Stromal cell of bone marrow (primary cell): ENCODE measurements at places on chromosomes 7 and 10.

- no peak for DNase-seq
These were observed 222.3 kb upstream of the TMEM229A start for GRCh38 chr7:124255041-124255655.

DNA sequence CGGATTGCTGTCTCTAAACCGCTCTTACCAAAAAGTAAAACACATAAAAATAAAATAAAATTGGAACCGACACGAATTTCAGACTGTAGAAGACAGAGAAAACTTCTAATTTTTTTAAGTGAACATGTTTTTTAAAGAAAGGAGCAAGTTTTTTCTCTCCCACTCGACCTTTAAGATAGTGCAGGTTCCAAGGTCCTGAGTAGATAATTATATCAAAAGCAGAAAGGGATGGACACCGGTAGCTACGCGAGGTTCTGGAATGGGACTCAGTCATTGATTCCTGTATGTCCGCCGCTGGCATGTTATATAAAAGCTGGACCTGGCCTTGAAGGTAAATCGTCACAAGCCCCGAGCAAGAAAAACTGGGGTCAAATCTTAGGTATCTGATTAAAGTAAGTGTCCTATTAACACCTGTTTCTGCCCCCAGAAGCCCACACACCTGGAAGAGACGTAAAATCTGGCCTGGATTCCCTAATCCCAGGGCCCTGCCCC, 462 bp upstream of the CISD1 start:
- no peak for DNase-seq

- peak; percentile 13 for DNase-seq
These were observed 552.9 kb downstream of the ARL4A start for GRCh38 chr7:13240349-13240748.

GRCh38 chr10:115989621-115990020, 283.4 kb downstream of the GFRA1 start:
- no peak for DNase-seq

DNA sequence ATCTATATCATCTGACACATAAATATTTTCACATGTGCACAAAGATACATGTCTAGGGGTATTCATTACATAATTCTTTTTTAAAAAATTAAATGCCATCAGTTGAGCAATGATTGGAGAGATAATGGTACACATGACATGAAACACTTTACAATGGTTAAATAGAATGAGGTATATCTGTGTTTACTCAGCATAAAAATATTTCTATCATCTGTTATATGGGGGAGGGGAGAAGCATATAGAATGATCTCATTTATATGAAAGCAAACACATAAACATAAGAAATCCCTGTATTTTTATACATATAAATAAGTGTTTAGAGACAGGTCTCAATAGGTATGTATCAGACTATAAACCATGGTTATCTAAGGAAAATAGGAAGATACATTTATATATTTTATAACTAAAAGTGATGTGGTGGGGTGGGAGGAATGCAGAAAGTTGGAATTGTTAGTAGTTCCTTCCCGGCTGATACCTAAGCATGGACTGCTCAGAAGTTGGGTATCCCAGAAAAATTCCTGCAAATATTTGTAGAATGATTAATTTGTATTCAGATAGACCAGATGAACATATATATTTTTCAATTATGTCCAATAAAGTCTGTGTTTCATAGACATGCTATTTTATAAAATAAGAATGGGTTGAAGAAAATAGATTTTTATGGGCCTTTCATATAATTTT, 75.1 kb downstream of the SHOC2 start:
- no peak for DNase-seq

DNA sequence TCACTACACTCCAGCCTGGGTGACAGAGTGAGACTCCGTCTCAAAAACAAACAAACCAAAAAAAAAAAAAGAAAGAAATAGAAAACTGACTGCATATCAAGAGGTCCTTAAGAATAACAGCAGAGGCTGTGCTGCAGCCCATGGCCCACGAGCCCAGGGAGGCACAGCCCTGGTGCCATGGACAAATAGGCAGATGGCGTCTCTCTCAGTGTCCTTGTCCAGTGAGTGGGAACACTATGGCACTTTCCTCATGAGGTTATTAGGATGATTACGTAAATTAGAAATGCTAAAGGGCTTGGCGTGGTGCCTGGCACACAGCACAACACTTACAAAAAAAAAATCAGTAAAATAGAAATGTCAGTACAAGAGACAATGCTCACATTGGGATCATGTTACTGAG, 33.4 kb upstream of the PFKP start:
- no peak for DNase-seq

DNA sequence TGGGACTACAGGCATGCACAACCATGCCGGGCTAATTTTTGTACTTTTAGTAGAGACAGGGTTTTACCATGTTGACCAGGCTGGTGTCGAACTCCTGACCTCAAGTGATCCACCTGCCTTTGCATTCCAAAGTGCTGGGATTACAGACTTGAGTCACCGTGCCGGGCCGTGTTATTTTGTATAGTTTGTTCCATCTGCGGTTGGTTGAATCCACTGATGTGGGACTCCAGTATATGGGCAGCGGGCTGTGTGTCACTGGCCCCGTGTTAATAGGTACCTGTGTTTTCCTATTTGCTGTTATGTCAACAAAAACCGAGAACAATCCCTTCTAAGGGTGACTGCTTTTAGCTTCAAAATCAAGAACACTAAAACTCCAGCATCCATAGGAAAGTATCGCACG, 297.6 kb upstream of the PITRM1 start:
- no peak for DNase-seq

DNA sequence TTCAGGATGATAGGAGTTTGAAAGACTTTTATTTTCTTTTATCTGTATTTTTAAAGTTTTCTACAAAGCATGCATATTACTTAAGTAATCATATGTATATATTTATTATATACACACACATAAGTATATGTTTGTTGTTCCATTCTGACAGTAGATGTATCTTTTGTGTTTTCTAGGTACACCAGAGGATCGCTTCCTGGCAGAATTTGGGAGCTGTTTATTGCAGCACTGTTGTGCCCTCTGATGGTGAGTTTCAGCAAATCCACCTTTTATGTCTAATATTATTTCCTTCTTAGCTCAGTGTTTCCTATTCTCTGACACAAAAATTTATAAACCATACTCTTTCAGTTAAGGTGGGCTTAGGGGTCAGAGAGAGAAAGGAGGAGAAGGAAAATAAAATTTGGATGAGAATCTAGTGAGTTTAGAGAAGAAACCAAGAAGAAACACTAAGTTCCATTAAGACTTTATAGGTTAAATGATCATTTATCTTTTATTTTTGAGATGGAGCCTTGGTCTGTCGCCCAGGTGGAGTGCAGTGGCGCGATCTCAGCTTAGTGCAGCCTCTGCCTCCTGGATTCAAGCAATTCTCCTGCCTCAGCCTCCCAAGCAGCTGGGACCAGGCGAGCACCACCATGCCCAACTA, 59.2 kb upstream of the OIT3 start:
- DNase-seq: peak; percentile 64

DNA sequence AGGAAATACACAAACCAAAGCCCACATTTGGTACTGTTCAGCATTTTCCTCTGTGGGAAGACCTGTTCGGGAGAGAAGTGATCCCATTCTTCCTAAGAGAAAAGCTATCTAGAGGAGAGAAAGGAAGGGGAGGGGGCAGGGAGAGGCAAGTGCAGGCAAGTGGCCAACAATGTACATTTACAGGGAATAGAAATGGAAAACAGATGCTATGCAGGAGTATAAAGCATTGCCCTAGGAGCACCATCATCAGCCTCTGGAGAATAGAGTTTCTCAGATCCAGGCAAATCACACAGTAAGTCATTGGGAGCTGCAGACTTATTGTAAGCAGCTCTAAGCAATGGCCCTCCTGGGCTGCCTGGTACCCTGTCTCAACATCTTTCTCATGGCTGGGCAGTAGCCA, 424.4 kb upstream of the AUTS2 start:
- no peak for DNase-seq

- no peak for DNase-seq
These were observed 134.8 kb upstream of the ZMIZ1 start for GRCh38 chr10:78933828-78934531.

DNA sequence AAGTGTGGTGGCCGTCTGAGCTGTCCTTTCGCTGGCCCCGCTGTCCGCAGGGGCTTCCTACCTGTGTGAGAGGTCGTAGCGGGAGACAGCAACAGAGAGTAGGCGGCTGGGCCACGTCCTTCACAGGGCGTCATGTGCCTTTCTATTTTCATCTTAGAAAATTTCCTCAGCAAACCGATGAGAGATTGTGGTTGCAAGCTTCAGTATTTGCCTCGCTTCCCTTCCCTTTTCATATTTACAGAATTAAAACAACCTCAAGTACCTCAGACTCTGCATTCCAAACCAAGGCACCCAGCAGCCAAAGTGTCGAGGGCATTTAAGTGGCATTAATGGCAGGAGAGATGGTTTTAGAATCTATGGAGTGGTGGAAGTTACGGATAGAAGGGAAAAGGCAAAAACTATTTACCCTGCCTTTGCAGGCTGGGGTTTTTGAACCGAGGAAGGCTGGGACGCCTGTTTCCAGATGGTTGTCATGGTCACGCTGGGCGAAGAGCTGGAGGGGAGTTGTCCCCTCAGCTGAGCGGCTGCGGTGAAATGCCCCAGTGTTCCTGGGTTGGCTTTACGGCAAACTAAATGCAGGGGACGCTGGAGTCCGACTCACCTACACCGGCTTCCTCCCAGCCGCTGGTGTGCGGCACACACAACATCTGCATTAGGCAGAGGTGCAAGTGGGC, 41.9 kb downstream of the WIPI2 start:
- no peak for DNase-seq

DNA sequence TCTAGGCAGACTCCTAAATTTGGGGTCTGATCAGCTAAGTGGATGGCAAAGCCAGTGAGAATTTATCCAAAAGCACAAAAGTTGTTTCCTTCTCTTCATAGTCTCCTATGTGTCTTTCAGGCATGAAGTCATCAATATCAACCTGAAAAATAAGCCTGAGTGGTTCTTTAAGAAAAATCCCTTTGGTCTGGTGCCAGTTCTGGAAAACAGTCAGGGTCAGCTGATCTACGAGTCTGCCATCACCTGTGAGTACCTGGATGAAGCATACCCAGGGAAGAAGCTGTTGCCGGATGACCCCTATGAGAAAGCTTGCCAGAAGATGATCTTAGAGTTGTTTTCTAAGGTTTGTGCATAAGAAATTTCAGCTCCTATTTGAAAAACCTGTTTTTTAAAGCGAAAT, 4.8 kb downstream of the GSTO1 start:
- DNase-seq: no peak

DNA sequence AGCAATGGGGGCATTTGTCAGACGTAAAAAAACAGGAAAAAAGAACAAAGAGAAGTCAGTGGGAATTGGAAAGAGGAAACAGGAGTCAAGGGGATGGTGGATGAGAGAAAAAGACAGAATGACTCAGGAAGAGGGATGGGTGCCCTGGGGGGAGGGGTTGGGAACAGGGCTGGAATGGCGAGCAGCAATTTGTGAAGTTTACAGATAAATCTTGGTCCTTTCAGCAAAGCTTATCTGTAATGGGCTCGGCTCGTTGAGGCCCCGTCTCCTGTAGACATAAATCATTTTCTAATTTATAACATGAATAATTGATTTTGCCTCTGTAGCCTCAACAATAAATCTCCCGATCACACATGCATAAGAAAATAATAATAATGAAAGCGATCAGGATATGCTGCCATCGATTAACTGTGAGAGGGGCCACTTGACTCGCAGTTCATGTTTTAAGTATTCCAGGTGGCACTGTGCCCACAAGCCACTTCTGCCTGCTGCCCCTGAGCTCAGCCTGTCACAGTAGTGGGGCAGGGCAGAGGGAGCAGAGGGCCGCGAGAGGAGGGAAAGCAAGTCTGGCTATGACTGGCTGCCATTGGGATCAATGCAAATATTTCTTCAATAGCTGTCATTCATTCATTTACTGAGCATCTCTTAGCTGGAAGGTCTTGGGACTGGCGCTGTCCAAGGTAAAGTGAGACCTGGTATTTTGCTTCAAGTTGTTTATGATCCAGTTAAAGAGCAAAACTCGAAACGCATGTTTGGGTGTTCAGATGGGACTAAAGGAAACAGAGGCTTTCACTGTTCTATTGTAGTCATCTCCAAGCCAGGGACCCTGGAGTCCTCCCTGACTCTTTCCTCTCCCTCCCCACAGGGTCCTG, 47.4 kb upstream of the R3HCC1L start:
- no peak for DNase-seq

- no peak for DNase-seq
These were observed 38.8 kb downstream of the SND1 start for GRCh38 chr7:127690806-127691205.

- no peak for DNase-seq
These were observed 744.7 kb upstream of the GALNT17 start for GRCh38 chr7:70387217-70387616.

DNA sequence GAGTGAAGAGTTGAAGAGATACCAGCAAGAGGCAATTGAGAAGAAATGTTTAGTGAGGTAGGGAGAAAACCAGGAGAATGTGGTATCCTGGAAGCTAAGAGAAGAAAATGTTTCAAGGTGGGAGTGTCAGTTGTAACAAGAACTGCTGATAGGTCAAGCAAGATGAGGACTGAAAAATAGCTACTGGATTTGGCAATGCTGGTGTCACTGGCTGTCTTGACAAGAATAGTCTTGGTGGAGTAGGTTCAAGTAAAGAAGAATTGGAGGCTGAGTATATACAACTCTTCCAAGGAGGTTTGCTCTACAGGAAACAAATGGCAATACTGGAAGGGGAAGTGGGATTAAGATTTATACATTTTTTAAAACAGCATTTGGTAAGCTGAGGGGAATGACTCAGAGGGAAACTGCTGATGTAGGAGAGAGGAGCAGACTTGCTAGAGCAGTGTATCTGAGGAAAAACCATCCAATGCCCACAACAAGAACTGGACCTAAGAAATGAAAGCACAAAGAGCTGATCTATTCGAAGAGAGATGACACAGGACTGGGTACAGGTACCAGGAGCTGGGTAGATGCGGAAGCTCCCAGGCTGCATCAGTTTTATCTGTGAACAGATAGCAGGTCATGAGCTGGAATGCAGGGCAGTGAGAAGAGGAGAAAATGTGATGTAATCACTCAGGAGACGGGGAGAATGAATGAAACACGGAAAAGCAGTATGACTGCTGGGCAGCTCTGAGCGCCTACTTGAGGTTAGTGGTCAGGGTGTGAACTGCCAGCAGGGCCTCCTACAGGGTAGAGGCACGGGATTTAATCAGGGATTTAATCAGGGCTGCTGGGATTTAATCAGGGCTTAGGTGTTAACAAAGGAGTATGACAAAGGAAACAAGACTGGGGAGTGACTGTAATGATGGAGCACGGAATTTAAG, 34.5 kb downstream of the FAM25A start:
- DNase-seq: peak; percentile 44

DNA sequence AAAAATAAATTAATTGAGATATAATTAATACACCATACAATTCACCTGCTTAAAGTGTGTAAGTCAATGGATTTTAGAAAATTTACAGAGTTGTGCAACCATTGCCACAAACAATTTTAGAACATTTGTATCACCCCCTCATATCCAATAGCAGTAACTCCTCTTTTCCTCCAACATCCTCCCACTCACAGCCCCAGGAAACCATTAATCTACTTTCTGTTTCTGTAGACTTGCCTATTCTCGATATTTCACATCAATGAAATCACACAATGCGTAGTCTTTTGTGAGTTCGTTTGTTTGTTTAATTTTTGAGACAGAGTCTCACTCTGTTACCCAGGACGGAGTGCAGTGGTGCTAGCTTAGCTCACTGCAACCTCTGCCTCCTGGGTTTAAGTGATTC, 13.7 kb upstream of the HERC4 start:
- no peak for DNase-seq
